ENCODE measurements at places on chromosomes 5 and 9.

DNA sequence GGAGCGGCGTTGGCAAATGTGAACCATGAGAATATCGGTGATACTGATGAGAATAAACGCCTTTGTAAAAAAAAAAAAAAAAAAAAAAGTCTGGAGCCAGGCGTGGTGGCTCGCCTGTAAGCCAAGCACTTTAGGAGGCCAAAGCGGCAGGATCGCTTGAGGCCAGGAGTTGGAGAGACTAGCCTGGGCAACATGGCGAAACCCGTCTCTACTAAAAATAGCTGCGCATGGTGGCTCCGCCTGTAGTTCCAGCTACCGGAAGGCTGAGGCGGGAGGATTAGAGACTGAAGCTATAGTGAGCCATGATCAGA, 425 bp upstream of the NFX1 start:
- no peak for DNase-seq

GRCh38 chr5:14277385-14278320, 134.5 kb downstream of the TRIO start:
- no peak for DNase-seq

- no peak for DNase-seq
These were observed 532.5 kb downstream of the RAB3C start for GRCh38 chr5:59115345-59115744.

DNA sequence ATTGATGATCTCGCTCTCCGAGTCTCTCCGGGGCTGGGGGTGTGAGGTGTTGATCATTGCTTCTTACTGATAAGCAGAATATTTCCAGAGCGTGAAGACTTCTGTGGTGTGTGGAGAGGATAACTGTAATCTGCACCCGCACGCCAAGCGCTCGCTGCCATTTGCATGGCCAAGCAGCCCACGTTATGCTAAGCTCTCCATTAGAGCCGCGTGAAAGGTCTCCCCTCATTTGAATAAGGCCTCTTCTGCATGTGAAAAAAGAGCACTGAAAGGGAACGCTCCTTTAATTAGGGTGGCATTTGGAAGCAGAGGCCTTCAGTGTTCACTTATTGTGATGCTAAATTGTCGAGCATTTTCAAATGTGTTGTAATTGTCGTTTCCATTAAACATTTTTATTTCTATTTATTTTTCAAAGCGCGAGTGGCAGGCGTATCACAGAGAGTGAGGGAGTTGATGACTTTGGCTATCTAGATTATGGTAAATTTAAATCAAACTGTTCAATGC, 163.6 kb upstream of the IRX2 start:
- DNase-seq = no peak

DNA sequence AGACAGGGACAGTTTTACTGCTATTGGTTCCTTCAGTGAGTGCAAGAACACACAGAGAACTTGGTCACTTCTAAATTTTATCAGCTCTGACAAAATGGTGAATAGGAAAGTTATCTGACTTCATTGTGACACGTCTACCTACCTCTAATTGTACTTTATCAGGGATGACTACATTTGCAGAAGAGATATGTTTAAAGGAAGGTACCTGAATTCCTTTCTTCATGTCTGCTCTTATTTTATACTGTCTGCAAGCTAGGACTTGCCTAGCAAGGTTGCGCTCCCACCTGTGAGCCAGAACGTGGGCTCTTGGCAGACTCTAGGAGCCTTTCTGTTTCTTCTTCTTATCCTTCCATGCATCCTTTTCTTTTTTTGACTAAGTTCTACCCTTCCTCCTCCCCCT, 1.6 kb downstream of the SLC27A6 start:
- DNase-seq = no peak

- no peak for DNase-seq
These were observed 11.7 kb downstream of the C5 start for GRCh38 chr9:121038362-121038761.

- DNase-seq = no peak
These were observed 3.7 kb downstream of the DNAJC25 start for GRCh38 chr9:111634860-111635259.

DNA sequence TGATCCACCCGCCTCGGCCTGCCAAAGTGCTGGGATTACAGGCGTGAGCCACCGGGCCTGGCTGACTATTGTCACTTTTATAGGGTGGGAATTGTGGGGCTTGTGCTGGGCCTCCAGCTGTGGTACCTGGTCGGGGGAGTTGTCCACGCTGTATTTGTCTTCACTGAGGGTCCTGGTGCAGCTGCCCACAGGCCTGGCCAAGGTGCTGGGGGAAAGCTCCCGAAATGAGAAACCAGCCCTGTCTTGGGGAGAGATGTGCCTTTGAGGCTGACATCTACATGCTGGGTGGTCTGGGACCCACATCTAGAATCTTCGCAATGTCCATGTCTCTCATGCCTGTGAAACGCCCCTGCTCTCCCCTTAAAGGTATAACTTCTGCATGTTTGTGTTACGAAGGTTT, 2.6 kb downstream of the EXOC3 start:
- no peak for DNase-seq

DNA sequence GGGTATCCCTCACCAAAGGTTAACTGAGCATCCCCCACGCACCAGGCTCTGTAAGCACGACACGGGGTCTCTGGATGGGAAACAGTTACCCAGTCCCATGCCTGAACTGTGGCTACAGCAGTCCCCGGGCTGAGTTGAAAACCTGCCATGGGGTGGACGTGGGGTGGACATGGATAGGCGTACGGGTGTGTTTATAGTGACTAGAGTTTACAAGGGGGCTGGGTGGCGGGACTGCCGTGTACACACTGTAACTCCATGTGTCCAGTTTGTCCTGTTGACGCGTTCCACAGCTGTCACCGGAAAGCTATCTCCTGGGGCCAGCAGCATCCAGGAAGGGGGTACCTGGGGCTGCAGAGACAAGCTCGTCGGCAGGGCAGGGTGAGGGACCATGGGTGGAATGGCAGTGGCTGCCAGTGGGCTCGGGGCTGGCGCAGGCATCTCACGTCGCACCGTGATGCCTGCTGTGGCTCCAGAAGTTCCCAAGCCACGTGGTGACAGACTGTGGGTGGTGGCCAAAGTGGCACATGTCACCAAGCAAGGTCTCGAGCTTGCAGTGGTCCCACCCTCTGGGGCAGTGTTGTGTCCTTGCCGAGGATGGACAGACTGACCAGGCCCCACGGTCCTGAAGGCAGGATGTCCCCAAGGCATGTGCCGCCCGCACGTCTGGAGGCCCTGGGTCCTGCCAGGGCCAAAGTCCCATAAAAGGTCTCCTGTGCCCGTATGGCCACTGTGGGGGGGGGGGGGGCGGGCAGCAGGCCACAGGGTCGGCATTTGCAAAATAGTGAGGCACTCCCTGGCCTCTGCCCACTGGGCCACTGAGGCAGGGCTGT, 29.3 kb upstream of the RNF130 start:
- no peak for DNase-seq

DNA sequence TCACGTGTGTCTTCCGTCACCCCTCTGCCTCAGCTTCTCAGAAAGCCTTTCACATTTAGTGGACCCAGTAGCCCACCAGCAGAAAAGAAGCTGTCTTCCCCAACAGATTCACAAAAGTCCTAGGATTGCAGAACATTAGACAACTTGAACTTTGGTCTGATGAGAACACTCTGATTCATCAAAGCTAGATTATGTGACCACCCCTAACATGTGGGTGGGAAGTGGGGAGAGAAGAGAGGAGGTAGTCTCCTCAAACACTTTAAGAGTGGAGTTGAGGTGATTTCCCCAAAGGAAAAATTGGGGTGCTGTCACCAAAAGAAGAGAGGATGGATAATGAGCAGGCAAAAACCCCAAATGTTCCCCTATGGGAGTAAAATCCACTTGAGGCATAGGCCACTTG, 41.4 kb upstream of the SMIM23 start:
- no peak for DNase-seq

DNA sequence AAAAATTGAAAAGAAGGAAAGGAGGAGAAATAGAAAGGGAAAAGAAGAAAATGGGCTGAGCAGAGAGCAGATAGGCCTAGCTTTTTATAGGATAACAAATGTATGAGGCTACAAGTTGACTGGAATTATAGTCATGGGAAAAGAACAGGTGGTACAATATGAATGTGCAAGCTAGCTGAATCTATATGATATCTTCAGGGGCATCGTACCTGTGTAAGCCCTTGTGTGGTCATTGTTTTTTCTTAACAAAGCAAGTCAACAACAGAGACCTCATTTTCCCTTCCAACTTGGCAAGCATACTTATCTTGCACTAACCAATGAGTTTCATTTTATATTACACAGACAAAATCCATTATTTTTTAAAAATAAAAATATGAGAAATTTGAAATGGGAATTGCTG, 259.2 kb downstream of the KCTD16 start:
- DNase-seq = no peak

DNA sequence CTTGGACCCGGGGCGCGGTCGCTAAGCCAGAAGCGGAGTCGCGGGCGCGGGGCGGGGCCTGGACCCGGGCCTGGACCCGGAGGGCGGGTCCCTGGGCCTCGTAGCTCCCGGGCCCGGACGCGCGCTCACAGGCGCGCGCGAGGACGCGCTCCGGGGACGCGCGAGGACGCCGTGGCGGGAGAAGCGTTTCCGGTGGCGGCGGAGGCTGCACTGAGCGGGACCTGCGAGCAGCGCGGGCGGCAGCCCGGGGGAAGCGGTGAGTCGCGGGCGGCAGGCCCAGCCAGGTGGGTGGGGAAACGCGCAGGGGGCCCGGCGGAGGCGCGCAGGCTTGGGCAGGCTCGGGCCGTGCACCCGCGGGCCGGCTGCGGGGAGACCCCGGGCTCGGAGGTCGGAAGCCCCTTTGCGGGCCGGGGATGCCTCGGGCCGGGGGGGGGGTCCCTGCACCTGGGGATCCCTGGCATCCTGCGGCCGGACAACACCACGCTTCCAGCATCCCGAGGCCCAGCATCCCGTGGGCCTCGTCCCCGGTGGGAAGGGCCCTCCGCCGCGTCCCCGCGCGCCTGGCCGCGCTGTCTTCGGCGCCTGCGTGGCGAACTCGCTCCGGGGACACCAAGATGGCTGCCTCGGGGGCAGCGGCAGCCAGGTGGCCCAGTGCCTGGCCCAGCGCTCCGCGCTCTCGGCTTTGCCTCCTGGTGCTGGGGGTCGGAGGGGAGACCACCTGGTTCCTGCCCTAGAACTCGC, at the start of gene SFXN1:
Gene SFXN1, plus strand, starts transcription at position 177 of the 741 bp plus-strand sequence. CDS start 13,544 bp downstream, outside the sequence.
- peak; percentile 93 for DNase-seq

- DNase-seq = no peak
These were observed 568.8 kb downstream of the PSAT1 start for GRCh38 chr9:78865737-78866136.

GRCh38 chr5:140575309-140575708, 10.7 kb downstream of the SLC35A4 start:
- no peak for DNase-seq

DNA sequence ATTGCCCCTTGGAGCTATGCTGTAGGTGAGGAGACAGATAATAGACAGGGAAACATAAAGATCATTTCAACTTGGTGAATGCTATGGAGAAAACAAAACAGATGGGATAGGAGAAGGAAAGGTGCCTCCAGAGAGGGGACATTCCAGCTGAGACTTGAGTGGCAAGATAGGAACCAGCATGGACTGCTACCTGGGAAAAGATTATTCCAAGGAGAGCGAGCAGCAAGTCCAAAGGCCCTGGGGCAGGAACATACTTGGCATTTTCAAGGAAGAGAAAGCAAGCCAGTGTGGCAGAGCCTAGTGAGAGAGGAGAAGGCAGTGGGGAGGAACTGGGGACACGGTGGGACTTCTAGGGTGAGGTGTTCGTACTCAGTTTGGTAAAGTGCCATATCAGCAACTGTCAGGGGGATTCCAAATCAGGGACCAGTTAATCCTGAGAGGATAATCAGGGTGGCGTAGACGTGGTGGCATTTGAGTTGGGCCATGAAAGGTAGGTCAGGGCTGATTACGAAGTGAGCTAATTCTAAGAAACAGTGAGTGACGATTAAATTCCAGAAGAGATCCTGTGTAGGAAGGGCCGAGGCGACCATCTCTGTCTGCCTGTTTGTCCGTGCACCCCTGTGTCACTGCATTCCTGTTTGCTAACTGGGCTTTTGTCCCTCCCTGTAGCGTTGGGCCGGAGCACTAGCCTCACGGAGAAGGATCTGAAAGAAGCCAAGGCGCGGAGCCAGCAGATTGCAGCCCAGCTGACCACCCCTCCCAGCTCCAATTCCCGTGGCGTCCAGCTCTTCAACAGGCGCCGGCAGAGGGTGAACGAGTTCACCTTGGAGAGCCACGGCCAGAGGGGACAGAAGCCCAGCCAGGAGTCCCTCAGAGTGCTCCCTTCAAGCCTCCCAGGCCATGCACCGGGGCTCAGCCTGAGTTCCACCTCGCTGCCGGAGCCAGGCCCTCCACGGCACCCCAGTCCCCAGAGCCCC, 7.1 kb downstream of the SYNPO start:
- DNase-seq = no peak

DNA sequence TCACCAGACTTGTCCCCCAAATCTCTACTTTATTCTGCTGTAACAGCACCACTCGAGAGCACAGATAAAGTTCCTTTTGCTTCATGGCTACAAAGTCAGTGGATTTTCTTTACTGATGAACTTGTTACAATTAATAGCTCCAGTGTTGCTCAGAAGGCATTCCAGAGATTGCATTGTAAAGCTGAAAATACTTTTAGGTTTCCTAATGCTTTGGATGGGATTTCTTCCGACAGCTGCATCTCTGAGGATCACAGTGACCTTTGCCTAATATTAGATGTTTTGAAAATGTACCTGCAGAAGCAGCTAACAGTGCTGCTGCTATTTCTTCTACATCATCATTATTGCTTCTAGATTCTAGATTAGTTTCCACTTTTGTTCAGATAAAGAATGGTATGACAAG, 58.8 kb upstream of the TMEM171 start:
- no peak for DNase-seq

DNA sequence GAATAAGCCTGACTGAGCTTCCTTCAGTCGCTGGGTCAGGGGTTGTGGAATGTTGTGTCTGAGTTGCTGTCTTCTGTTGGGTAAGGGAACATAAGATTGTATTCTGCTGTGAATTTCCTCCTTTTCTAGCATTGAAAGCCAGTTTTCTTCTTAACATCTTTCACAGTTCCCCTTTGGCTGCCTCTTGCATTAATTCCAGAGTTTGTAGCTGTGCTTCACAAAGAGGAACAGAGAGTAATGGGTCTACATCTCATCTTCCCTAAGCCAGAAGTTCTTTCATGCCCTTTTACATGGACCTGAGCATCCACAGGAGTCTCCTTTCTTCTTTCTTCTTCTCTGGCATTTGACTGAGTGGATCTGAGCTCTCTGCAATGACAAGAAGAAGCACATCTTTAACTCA, 686.8 kb downstream of the KCTD16 start:
- DNase-seq = no peak

GRCh38 chr9:78453450-78453849, 156.5 kb downstream of the PSAT1 start:
- no peak for DNase-seq

DNA sequence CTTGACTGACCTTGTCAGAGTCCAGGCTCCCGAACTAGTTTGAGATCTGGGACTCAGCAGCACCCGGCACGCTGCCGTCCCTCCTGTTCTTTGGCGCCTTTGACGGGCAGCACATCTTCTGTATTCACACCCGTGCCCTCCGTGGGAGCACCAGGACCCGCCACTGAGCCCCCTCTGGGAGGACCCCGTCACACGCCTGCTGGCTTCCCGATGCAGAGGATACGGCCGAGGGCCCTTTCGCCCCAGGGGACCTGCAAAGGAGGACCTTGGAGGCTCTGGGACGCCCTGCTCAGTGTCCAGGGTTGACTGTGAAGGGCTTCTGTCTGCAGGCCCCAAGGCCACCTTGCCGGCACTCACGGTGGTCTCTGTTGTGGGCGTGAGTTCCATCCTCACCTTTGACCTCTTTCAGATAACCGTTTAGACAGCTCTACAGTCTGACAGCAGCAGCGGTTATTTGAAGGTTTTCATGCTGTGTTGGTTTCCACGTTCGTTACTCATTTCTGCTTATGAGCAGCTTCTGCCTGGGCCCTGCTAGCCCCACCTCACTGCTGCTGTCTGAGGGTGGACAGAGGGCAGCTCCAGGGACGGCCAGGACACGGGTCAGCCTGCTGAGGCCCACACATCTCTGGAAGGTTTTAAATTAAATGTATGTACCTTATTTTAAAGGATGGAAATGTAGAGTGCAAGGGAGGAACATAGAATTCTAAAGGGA, 12.6 kb upstream of the EXOC3 start:
- DNase-seq = no peak

Measured in activated T-cell treated with anti-CD3 and anti-CD28 coated beads, Interleukin-2, amount 50 U/mL, for 48 hours (primary cell).